A549 treated with Mapracorat at 1 μM for 4 hours (cell line): ENCODE measurements at places on chromosomes 4 and X. TPM values are rescaled to one million over a fixed set of nuclear protein-coding genes. Genes with fewer than 3 reads are reported as not detected.

SSX4 gene
- total RNA-seq: not detected in 5 replicates

CYBB gene
- 0.02 to 0.12 TPM (median 0.05 TPM) in 4 of 5 replicates, not detected in the other for total RNA-seq

PRSS12 gene
- 0.20 to 0.29 TPM (median 0.27 TPM) in 5 replicates for total RNA-seq

FDCSP gene
- total RNA-seq: not detected in 5 replicates

HAUS3 gene
- 6.6 to 8.0 TPM (median 7.4 TPM) in 5 replicates for total RNA-seq

EDA2R gene
- 10.9 to 12.8 TPM (median 12.4 TPM) in 5 replicates for total RNA-seq

RAB33B gene
- 1.6 to 2.8 TPM (median 2.3 TPM) in 5 replicates for total RNA-seq

CCNQ gene
- total RNA-seq: 42.8 to 61.8 TPM (median 59.8 TPM) in 5 replicates
